ENCODE measurements at places on chromosomes 1 and 21.

DNA sequence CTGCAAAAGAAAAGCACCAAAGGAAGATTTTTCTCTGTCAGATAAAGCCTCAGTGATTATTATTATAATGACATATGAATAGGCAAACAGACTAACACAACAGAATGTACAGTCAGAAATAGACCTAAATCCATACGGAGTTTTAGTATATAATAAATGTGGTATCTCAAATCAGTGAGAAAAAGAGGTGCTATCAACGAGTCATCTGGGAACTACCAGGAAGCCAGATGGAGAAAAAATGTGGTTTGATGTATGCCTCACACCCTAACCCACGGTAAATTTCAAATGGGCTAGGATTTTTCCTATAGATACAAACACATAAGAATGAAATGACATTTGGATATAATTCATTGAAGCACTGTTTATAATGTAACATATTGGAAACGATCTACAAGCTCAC is 110.3 kb downstream of the ODF2L start:
- no peak for DNase-seq

- no peak for DNase-seq
Observed at GRCh38 chr1:152170287-152170905, 11.4 kb upstream of the RPTN start.

GRCh38 chr1:85001742-85002141 is 4.8 kb upstream of the MCOLN2 start:
- DNase-seq = no peak

GRCh38 chr1:205510308-205510950 is 6.0 kb downstream of the CDK18 start:
- no peak for DNase-seq

GRCh38 chr1:26744075-26744959 is 43.4 kb upstream of the PIGV start:
- DNase-seq = peak; percentile 94

- DNase-seq = no peak
Observed at GRCh38 chr1:201414051-201414738, 7.3 kb downstream of the TNNI1 start.

DNA sequence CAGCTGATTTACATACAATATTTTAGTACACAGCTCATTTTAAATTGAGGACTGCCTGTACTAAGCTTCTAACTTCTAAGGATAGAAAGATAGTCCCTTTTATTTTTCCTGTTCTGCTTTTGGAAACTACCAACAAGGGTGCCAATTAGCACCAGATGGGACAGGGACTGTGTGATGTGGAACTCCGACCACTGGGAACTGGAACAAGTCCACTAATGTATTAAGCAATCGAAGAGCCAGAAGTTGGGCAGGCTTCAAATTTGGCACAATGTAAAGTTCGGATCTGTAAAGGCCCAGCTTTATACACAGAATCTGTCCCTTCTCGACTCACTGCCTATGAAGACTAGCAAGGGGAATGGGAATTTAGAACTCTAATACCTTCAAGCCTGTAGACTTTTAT is 149.3 kb downstream of the ZC3H11B start:
- DNase-seq = no peak

DNA sequence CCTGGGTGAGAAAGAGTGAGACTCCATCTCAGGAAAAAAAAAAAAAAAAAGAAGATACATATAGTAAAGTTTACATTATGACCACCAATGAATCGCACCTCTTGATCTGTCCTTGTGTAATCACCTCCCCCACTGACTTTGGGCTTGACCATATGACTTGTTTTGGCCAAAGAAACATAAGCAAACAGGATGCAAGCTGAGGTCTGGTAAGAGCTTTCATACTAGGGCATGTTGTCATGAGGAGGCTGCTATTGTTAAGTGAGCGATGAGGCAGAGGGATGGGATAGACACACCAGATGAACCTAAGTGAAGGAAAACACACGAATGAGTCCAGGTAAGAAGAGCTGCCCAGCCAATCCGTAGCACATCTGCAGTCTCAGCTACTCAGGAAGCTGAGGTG is 10.7 kb downstream of the ENAH start:
- no peak for DNase-seq

DNA sequence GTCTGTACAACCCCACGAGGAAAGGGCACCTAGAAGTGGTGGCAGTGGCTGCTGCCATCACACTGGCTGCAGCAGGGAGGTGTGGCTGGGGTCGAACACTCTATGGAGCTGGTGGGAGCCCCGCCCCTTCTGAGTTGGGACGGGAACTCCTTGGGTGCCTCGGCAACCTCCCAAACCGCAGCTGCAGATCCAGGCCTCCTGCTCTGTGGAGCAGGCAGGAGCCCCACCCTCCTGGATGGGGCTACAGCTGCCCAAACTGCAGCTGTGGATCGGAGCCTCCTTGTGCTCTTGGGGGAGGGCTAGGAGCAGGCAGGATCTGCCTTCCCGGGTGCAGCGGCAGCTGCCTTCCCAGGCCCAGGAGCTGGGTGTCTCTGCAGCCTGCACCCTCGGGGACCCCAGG is 38.9 kb upstream of the TARDBP start:
- no peak for DNase-seq

- DNase-seq = no peak
Observed at GRCh38 chr1:188715566-188715965, 1762.1 kb downstream of the BRINP3 start.

DNA sequence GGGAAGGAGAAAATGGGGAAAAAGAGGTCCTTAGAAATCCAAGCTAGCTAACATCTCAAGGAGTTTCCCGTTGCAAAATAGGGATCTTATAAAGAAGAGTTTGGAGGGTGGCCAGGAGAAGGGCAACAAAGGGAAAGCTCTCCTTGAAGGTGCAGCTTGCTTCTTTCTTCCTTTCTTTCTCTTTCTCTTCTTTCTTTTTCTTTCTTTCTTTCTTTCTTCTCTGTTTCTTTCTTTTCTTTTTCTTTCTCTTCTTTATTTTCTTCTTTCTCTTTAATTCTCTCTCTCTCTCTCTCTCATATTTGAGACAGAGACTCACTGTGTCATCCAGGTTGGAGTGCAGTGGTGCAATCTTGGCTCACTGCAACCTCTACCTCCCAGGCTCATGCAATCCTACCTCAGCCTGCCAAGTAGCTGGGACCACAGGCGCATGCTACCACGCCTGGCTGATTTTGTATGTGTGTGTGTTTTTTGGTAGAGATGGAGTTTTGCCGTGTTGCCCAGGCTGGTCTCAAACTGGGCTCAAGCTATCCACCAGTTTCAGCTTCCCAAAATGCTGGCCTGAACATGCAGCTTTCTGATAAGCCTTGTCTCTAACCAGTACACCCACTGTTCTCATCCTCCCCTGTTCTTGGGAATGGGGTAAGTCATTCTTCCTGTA is 44.4 kb downstream of the RNF11 start:
- DNase-seq = no peak

DNA sequence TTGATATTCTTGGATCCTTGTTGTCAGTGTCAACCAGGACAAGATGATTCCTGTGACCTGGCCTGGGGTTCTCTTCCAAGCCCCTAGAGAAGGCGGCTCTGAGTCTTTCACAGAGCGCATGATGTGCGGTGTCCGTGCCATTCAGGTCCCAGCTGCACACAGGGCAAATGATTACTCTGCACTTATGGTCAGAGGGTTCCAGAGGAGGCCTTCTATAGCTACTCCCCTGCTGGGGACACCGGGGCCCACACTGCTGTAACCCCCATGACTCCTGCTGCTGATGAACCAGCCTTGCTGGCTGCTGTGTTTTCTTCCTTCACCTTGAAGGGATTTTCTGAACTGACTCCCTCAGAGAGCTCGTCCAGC is 1.5 kb downstream of the PTGFRN start:
- DNase-seq = no peak
